Omental fat pad (tissue), 4 donors: ENCODE measurements at places on chromosomes 4 and X. TPM values are rescaled to one million over a fixed set of nuclear protein-coding genes. Genes with fewer than 3 reads are reported as not detected.

VBP1 gene
- 22.2 TPM for total RNA-seq

SLBP gene
- 58.4 TPM for total RNA-seq

VEGFC gene
- total RNA-seq = 28.4 TPM

ADRA2C gene
- 8.0 TPM for total RNA-seq

ADGRL3 gene
- total RNA-seq = 5.4 TPM

GPRASP2 gene
- total RNA-seq = 3.5 TPM

PDCL2 gene
- total RNA-seq = not detected

OPRPN gene
- not detected for total RNA-seq

SNCA gene
- 8.7 TPM for total RNA-seq

PF4V1 gene
- not detected for total RNA-seq

RAP2C gene
- total RNA-seq = 19.2 TPM

PPEF2 gene
- not detected for total RNA-seq

SMAD1 gene
- total RNA-seq = 13.9 TPM

NDNF gene
- 9.3 TPM for total RNA-seq

TMEM165 gene
- total RNA-seq = 188 TPM

TLR6 gene
- total RNA-seq = 9.1 TPM

AWAT1 gene
- total RNA-seq = not detected

FATE1 gene
- total RNA-seq = not detected

MFAP3L gene
- total RNA-seq = 14.2 TPM

SPANXA1 gene
- not detected for total RNA-seq

ENPEP gene
- 30.3 TPM for total RNA-seq

PWWP3B gene
- total RNA-seq = 6.1 TPM

RASL11B gene
- total RNA-seq = 1.7 TPM

SCML2 gene
- 1.3 TPM for total RNA-seq

CTAG1B gene
- not detected for total RNA-seq

HSFX1 gene
- total RNA-seq = 0.56 TPM

SORBS2 gene
- 21.5 TPM for total RNA-seq

MAGEA12 gene
- total RNA-seq = not detected

GABRA4 gene
- not detected for total RNA-seq

KCNE5 gene
- 0.79 TPM for total RNA-seq

HEPH gene
- total RNA-seq = 4.7 TPM

SERTM2 gene
- not detected for total RNA-seq
